ENCODE measurements at places on chromosomes 5 and 9. TPM values are rescaled to one million over a fixed set of nuclear protein-coding genes. Genes with fewer than 3 reads are reported as not detected.

LCN12 gene
- not detected for total RNA-seq

LRRC19 gene
- total RNA-seq = not detected

COL23A1 gene
- not detected for total RNA-seq

ANAPC2 gene
- 24.4 TPM for total RNA-seq

OTULIN gene
- total RNA-seq = 18.7 TPM

KIF4B gene
- 0.13 TPM for total RNA-seq

FCN2 gene
- total RNA-seq = not detected

SOX30 gene
- total RNA-seq = not detected

SPOCK1 gene
- 324 TPM for total RNA-seq

GPR151 gene
- total RNA-seq = not detected

PIP5K1B gene
- total RNA-seq = 0.13 TPM

ZNF782 gene
- total RNA-seq = 2.9 TPM

TICAM2 gene
- total RNA-seq = 2.1 TPM

LHX3 gene
- not detected for total RNA-seq

OR13C3 gene
- total RNA-seq = not detected

FAM169A gene
- 0.71 TPM for total RNA-seq

STING1 gene
- 89.4 TPM for total RNA-seq

BARHL1 gene
- total RNA-seq = not detected

STKLD1 gene
- 0.81 TPM for total RNA-seq

SLC6A19 gene
- not detected for total RNA-seq

Measured in pulmonary artery endothelial cell (primary cell).